Activated CD4-positive, alpha-beta T cell treated with anti-CD3 and anti-CD28 coated beads for 36 hours (primary cell): ENCODE measurements at places on chromosomes 3 and 15. TPM values are rescaled to one million over a fixed set of nuclear protein-coding genes. Genes with fewer than 3 reads are reported as not detected.

COPG1 gene
- total RNA-seq: 120 TPM

GRCh38 chr3:138812806-138813205 lies 21.9 kb downstream of the PIK3CB start:
- peaks cover 5% of the 10 kb centered on the region for H3K36me3 ChIP-seq
- peaks cover 34% of the 10 kb centered on the region for H3K4me1 ChIP-seq
- H3K27ac ChIP-seq: no peak overlapping the region
- no peak for DNase-seq
- no peaks in the 10 kb centered on the region for H3K27me3 ChIP-seq

GOLGA6L9 gene
- 2.2 TPM for total RNA-seq

DNA sequence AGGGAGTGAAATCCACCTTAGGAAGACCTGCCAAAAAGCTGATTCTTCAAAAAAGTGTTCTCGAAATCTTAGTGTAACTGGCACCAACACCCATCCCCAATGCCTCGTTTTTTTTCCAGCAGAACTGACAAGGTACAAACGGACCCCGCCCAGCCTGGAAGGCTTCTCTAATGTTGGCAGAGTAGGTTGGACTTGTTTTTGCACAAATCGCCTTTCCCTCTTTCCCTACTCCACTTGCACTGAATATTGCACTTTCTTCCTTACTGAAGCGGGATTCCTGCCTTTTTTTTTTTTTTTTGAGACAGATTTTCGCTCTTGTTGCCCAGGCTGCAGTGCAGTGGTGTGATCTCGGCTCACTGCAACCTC lies 544 bp upstream of the TIMMDC1 start:
- H3K4me1 ChIP-seq: peaks cover 42% of the 10 kb centered on the region
- peak overlapping the region; percentile 96 for H3K4me3 ChIP-seq
- no peaks in the 10 kb centered on the region for H3K27me3 ChIP-seq
- peak overlapping the region; percentile 99 for H3K27ac ChIP-seq
- peak; percentile 29 for DNase-seq
- H3K36me3 ChIP-seq: peaks cover 13% of the 10 kb centered on the region

GRCh38 chr3:103060242-103060641 lies 625.4 kb downstream of the ZPLD1 start:
- H3K4me3 ChIP-seq: no peak overlapping the region
- no peak for DNase-seq
- H3K36me3 ChIP-seq: no peaks in the 10 kb centered on the region
- H3K27me3 ChIP-seq: no peaks in the 10 kb centered on the region
- H3K4me1 ChIP-seq: no peaks in the 10 kb centered on the region
- no peak overlapping the region for H3K27ac ChIP-seq

- no peaks in the 10 kb centered on the region for H3K4me1 ChIP-seq
- no peaks in the 10 kb centered on the region for H3K36me3 ChIP-seq
- no peak overlapping the region for H3K27ac ChIP-seq
Measured at GRCh38 chr15:39599871-39600270, 19.0 kb downstream of the THBS1 start.

GRCh38 chr3:59935025-59935424 lies 885.2 kb upstream of the CFAP20DC start:
- peak overlapping the region; percentile 37 for H3K4me3 ChIP-seq
- peaks cover 26% of the 10 kb centered on the region for H3K36me3 ChIP-seq
- H3K4me1 ChIP-seq: peaks cover 81% of the 10 kb centered on the region
- peak overlapping the region; percentile 79 for H3K27ac ChIP-seq

TRH gene
- not detected for total RNA-seq

DNA sequence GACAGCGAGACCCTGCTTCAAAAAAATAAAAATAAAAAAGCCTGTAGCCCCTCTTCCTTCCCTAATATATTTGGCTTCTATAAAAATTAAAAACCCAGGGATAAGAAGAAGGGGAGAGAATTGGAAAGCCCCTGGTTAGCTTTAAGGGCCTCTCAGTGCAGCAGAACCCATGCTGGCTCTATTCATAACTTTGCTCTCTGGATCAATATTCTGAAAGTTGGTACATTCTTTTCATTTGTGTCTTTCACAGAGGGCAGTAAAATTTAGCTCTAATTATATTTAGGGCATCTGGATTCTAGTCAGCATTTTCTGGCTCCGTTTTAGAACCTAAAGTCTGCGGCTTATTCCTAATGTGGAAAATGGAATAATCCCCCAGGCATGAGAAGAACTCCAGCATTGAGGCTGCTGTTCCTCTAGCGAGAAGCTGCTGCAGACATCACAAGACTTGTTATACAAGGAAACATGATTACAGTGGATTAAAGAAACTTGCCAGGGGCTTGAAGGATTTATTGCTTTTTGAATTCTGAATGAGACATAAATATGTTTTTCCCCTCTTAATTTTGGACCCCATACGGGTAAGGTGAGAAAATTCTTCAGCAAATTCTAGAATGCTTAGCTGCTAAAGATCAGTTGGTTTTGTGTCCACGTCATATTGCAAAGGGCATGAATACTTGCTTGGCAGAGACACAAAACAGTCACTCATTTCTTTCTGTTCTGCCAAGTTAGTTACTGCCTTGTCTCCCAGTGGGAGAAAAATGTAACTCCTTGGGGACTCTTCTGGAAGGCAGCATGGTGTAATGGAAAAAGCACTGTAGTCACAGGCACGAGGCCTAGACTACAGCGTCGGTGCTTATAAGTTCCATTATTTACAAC lies 177.7 kb downstream of the VGLL4 start:
- peaks cover 9% of the 10 kb centered on the region for H3K36me3 ChIP-seq
- no peak overlapping the region for H3K4me3 ChIP-seq
- DNase-seq: no peak
- H3K4me1 ChIP-seq: no peaks in the 10 kb centered on the region
- no peaks in the 10 kb centered on the region for H3K27me3 ChIP-seq

DNA sequence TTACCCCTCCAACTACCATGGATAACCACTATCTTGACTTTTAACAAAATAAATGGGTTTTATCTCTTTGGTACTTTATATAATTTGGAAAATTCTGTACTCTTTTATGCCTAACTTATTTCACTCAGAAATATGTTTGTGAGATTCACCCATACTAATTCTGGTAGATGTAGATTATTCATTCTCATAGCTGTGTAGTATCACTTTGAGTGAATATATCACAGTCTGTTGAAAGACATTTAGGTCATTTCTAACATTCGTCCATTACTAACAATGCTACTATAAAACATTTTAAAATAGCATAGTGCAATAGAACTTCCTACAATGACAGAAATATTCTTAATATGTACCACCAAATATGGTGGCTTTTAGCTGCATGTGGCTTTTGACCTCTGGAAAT lies 542.4 kb downstream of the RBMS3 start:
- H3K27ac ChIP-seq: no peak overlapping the region
- H3K4me3 ChIP-seq: no peak overlapping the region
- H3K4me1 ChIP-seq: no peaks in the 10 kb centered on the region
- no peaks in the 10 kb centered on the region for H3K36me3 ChIP-seq

C3orf20 gene
- not detected for total RNA-seq

- H3K27ac ChIP-seq: no peak overlapping the region
- peak; percentile 44 for DNase-seq
- no peaks in the 10 kb centered on the region for H3K36me3 ChIP-seq
- no peaks in the 10 kb centered on the region for H3K27me3 ChIP-seq
- no peak overlapping the region for H3K4me3 ChIP-seq
Measured at GRCh38 chr15:51649659-51650521, 27.3 kb upstream of the DMXL2 start.

GRCh38 chr3:142724682-142725356 lies 985 bp downstream of the TRPC1 start:
- peaks cover 11% of the 10 kb centered on the region for H3K4me1 ChIP-seq
- H3K36me3 ChIP-seq: no peaks in the 10 kb centered on the region
- H3K4me3 ChIP-seq: peak overlapping the region; percentile 82

CLDN16 gene
- total RNA-seq: not detected

INSYN1 gene
- not detected for total RNA-seq

POLQ gene
- total RNA-seq: 22.8 TPM

CYP8B1 gene
- not detected for total RNA-seq

GRCh38 chr3:6249679-6250078 lies 611.2 kb upstream of the GRM7 start:
- no peaks in the 10 kb centered on the region for H3K27me3 ChIP-seq
- no peak overlapping the region for H3K27ac ChIP-seq
- H3K4me1 ChIP-seq: no peaks in the 10 kb centered on the region
- H3K36me3 ChIP-seq: no peaks in the 10 kb centered on the region
- DNase-seq: no peak
- no peak overlapping the region for H3K4me3 ChIP-seq

- H3K4me1 ChIP-seq: peaks cover 6% of the 10 kb centered on the region
- peaks cover 53% of the 10 kb centered on the region for H3K27me3 ChIP-seq
- H3K4me3 ChIP-seq: no peak within 1 kb of the TSS
- H3K36me3 ChIP-seq: peaks cover 8% of the 10 kb centered on the region
- peak; percentile 51 for DNase-seq
Measured at GRCh38 chr3:181711325-181712135, at the start of gene SOX2. Gene SOX2 (plus strand): TSS chr3:181711925. CDS start chr3:181712361, 436 bp downstream.

DNA sequence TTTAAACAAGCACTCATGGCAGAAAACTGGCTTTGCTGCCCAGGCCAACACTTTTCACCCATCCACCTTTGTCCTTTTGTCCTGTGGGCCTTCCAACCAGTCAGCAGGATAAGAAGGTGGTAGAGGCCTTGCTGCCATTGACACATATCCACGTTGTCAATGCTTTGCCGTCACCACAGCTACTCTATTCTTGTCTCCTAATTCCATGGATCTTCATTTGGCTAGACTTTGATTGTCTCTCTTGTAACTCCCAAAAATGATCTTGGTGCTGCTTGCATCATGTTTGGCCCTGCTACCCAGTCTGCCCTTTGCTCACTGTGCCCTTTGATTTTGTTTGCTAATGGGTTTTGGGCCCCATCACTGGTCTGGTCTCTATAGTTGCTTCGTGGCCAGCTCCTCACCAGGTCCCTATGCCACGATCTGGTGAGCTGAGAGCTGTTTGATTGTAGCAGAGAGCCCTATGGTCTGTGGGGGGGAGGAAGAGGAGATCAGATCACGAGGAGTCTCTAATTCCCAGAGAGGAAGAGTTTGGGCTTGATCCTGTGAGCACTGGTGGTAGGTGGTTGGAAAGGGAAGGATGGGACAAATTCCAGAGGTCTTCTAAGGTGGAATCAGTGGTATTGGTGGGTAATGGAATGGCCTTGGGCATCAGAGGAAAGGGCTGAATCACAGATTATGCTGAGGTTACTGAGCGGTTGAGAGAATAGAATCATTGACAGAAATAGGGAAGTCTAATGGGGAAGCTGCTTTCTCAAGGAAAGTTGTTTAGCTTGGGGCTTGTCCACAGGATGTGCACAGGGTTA lies 40.3 kb downstream of the ABHD2 start:
- DNase-seq: no peak
- H3K4me1 ChIP-seq: peaks cover 27% of the 10 kb centered on the region
- peaks cover 19% of the 10 kb centered on the region for H3K36me3 ChIP-seq
- no peak overlapping the region for H3K27ac ChIP-seq
- H3K27me3 ChIP-seq: no peaks in the 10 kb centered on the region

LPP gene
- 40.6 TPM for total RNA-seq

GRCh38 chr15:41281236-41281635 lies 50.2 kb downstream of the CHP1 start:
- no peaks in the 10 kb centered on the region for H3K27me3 ChIP-seq
- H3K36me3 ChIP-seq: peaks cover 24% of the 10 kb centered on the region
- no peak for DNase-seq
- no peak overlapping the region for H3K27ac ChIP-seq

DNA sequence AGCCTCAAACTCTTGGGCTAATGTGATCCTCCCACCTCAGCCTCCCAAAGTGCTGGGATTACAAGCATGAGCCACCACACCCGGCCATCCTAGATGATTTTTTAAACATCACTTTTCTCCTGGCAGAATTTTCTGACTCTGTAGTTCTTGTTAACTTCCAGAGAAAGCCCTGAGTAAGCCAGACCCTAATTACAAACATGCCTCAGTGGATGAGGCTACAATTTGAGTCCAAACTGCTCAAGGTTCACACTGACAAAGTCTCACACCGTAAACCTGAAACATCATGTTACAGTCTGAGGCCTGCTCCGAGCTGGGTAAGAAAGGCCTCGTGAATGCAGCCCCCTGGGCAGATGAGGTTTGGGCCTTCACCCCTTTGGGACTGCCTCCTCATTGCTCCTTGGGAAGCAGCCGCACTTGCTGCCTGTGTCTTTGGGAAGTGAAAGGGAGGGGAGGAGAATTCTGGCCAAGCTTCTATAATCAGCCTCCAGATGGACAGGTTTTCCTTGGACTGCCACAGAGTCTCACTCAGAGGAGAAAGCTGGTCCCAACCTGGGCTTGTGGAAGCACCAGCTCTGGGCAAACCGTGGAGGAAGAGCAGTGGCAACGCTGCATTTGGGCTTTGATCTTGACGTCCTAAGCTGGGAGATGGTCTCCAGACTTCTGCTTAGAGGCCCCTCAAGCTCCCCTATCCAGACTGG lies 46.0 kb downstream of the CA12 start:
- no peak overlapping the region for H3K27ac ChIP-seq
- H3K4me3 ChIP-seq: no peak overlapping the region
- DNase-seq: no peak
- no peaks in the 10 kb centered on the region for H3K27me3 ChIP-seq

DNA sequence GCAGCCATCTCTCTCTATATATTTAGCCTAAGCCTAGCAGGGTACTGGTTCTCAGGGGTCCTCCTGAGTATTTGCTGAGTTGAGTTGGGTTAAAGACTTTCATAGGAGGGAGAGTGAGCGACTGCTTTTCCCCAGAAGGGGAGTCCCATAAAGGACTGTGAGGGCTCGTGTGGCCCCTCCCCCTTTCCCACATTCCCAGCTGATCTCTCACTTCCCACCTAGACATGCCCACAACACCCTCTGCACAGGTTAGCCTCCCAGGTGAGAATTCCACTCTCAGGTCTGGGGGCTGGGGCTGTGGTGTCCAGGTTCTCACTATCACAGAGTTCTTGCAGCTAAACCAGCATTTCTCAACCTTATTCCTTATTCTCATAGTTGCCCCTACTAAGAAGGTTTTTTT lies 15.8 kb downstream of the EPHB1 start:
- H3K36me3 ChIP-seq: no peaks in the 10 kb centered on the region
- no peak overlapping the region for H3K27ac ChIP-seq
- peaks cover 3% of the 10 kb centered on the region for H3K27me3 ChIP-seq
- no peak for DNase-seq
- H3K4me1 ChIP-seq: peaks cover 13% of the 10 kb centered on the region
- H3K4me3 ChIP-seq: no peak overlapping the region

DNA sequence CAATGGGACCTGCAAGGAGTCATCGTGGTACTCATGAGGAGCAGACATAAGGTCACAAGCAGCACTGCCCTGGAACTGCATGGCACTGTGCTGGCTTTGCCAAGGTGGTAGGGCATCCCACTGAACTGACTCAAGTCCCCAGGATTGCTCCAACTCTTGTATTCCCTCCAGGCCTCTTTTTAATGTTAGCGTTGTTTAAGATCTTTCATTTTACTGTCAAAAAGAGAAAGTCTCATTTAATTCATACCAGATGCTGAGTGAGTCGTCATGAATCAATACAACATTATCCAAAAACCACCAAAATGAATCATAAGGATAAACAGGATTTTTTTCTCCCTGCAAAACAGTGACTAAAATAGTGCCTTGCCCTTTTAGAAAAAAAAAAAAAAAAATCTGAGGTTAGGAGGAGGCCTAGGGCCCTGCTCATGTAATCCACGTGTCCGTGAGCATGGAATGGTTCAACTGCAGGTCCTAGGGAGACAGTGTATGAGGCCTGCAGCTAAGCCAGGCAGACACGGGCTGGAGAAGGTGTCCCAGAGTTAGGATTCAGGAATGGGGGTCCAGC lies 36.7 kb upstream of the BLM start:
- H3K27ac ChIP-seq: no peak overlapping the region
- no peak overlapping the region for H3K4me3 ChIP-seq
- DNase-seq: no peak
- H3K27me3 ChIP-seq: peaks cover 5% of the 10 kb centered on the region
- H3K36me3 ChIP-seq: no peaks in the 10 kb centered on the region

ITIH4 gene
- 6.5 TPM for total RNA-seq

- H3K4me1 ChIP-seq: no peaks in the 10 kb centered on the region
- H3K36me3 ChIP-seq: no peaks in the 10 kb centered on the region
- H3K27me3 ChIP-seq: no peaks in the 10 kb centered on the region
Measured at GRCh38 chr3:1960506-1960905, 138.2 kb upstream of the CNTN4 start.
